ENCODE measurements at places on chromosomes 2 and 18.

- no peak for DNase-seq
Measured at GRCh38 chr2:179235463-179236108, 29.0 kb downstream of the SESTD1 start.

GRCh38 chr2:17309741-17310339, 208.4 kb downstream of the RAD51AP2 start:
- DNase-seq: no peak

DNA sequence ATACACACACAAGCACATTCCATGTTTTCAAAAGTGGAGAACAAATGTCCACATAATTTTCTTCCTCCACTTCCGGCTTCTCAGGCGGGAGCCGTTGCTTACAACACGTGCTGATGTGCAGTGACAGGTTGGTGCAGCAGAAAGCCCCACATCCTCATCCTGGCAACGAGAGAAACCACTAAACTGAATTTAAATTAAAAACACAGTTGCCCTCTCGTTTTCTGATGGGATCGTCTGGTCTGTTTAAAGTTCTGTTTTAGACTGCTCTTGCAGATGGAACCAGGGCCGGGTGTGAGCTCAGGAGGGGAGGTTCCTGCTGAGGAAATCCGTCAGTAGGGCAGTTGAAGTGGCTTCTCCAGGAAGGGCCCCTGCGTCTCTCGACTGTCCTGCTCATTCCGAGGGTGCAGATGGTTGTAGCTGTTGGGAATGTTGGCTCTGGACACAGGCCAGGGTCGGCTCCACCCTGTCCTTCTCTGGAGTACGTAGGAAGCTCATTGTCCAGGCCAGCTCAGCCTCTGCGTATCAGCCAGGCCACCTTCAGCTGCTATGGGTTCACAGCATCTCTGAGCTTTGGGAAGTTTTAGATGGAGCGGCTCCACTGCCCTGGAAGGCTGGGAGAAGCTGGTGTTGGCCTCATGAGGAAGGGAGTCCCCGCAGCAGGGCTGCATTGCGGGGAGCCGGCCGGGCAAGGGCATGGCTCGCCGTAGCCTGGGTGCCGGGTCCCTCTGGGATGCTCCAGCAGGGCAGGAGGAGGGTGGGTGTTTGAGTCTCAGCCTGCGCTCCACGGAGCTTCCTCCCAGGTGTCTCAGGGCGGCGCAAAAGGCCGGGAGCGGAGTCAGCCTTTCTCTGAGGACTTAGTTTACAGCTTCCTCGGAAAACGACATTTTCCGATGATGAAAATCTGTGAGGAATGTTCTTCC, 58.3 kb downstream of the NFATC1 start:
- DNase-seq: no peak

- DNase-seq: no peak
Measured at GRCh38 chr18:31105733-31106132, 3.5 kb upstream of the DSC2 start.

- DNase-seq: no peak
Measured at GRCh38 chr2:160499865-160500264, 6.3 kb upstream of the RBMS1 start.

Data from stimulated activated CD4-positive, alpha-beta T cell treated with anti-CD3 and anti-CD28 coated beads, TNF-alpha, amount 100 ng/mL, for 4 hours (primary cell).